ENCODE measurements at places on chromosomes 1 and 21. TPM values are rescaled to one million over a fixed set of nuclear protein-coding genes. Genes with fewer than 3 reads are reported as not detected.

DNA sequence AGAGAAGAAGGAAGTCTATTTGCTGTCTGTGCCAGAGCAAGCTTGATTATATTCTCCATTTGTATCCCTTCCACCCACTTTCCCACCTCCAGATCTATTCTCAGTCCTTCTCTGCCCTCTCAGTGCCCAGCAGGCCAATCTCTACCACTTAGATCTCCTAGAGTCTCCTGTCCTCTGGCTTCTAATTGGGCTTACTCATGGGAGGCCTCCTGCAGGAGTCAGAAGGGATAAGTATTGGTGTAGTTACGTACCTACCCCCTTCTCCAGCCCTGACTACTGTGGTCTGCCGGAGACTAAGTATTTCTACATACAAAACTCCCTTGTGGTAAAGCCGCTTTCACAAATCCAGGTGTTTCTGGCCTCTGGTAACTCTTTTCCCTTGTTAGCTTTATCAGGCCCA, 221.2 kb downstream of the PTGER3 start:
- no peak for DNase-seq

GRCh38 chr1:208225954-208226937, 17.9 kb downstream of the PLXNA2 start:
- DNase-seq: no peak

DNA sequence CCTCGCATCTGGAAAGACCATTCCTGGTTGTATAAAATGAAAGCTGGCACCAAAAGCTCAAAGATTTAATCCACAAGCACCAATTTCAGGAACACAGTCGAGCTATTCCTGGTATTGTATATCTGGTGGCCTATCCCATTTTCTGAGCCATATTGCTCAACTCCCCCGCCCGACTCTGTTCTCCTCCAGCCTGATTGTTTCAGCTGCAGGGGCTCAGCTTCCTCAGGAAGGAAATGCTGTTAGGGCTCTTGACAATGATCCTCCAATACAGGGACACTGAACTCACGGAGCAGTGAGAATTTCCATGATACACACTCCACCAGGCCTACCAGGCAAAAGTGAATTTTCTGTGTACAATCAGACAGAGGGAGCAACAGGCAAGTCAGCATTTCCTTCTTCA, 16.9 kb upstream of the TDRD10 start:
- no peak for DNase-seq

DNA sequence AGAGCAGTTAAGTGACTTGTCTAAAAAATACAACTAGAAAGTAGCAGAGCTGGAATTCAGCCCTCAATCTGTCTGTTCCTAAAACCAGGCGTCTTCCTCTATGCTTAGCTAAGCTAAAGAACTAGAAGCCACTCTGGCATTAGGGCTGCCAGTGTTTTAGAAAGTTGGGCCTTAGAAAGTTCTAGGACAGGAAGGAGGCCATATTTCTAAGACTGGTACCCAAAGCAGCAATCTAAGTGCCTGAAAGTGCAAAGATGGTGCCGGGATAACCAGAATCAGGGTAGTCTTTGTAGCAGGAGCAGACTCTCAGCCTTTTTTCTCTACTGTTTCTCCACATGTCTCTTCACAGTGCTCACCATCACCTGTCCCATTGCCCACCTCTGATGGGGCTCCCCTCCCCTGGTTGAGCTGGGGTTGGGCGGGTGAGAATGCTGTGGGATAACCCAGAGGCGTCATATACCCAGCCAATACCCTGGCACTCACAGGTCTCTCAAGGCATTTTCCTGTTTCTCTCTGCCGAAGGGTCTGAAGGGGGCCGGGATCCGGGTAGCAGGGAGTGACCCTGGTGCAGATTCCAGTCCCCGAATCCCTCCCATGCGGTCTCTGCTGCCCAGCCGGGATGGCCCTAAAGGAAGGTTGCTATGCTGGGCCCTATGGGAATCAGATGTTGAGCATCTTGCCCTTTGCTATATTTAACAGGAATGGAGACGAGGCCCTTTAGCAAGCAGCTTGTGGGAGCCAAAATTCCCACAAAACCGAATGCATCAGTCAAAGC, 1.1 kb upstream of the RCSD1 start:
- DNase-seq: no peak

- DNase-seq: no peak
Observed at GRCh38 chr1:226126824-226127569, 59.5 kb downstream of the ACBD3 start.

GRCh38 chr1:221905802-221906201, 163.9 kb upstream of the DUSP10 start:
- no peak for DNase-seq

DNA sequence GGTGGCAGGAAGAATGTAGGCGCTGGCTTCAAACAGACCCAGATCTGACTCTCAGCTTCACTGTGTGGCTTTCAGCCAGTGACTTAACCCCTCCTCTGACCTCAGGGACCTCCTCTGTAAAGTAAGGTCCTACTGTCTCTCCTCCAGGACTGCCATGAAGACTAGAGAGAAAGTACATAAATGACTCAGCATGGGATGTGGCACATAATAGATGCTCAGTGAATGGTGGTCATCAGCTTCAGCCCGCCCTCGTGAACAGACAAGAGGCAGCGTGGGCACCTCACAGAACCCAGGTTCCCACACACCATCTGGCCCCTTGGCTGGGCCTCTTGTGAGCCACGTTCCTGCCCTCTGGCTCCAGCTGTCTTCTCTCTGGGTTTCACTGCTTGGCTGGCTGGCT, 126.0 kb downstream of the SYF2 start:
- DNase-seq: no peak

GRCh38 chr1:183915625-183916510, 110.9 kb downstream of the RGL1 start:
- peak; percentile 99 for DNase-seq

GRCh38 chr1:89719502-89720306, 86.8 kb downstream of the LRRC8C start:
- DNase-seq: peak; percentile 22

- DNase-seq: peak; percentile 78
Observed at GRCh38 chr1:215719552-215719951, 152.4 kb downstream of the KCTD3 start.

DNA sequence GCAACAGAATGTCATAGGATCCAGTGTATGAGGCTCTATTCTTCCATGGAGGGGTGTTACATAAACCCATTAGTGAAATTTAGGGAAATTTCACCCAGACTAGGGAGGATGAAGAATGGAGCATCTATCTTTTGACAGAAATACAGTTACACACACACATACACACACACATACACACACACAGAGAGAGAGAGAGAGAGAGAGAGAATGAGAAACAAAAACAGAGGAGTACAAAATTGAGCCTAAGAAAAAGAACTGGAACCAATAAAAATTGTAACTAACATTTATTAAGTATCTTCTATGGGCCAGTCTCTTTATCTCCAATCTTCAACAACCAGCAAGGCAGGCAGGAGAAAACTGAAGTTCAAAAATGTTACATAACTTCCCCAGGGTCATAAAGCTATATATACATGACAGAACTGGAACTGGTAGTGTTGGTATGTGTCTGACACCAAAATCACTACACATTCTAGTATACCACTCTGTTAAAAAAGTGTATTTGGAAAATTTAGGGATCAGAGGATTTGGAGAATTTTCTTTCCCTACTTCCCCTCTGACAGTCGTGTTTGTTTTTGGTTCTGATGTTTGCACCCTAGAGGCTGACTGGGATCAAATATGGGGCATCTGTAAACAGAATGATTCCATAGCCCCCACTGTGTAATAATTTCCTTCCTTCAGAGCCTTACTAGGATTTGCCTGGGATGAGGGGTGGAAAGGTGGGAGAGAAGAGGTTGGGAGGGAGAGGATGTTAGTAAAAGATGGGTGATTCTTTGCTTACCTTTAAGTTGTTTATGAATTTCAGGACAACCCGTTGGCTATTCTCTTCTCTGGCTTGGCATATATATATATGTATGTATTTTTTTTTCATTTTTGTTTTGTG, 1.0 kb upstream of the ZFYVE9 start:
- no peak for DNase-seq

- no peak for DNase-seq
Observed at GRCh38 chr1:5637171-5637570, 355.1 kb downstream of the NPHP4 start.

DNA sequence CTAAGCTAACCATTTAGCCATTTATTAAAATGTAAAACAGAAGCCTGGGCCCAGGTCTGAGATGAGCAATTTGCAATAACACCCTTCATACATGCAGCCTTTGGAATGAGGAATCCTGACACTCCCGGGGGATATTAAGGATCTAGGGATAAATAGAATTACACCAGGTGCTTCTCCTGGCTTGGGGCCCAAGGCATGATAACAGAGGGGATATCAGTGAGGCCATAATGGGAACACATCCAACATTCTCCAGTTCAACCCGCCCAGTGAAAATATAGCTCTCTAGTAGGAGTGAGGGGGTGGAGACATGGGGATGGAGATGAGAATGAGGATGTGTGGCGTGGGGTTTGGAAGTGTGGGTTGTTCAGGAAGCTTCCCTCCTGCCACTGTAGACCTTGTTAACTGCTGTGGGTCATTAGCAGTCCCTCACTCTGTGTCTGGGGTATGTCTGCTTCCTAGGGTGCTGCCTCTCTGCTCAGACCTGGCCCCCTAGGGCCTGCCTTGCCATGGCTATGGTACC, 57.9 kb upstream of the KANK4 start:
- no peak for DNase-seq

GRCh38 chr1:59903141-59903754, 23.3 kb downstream of the CYP2J2 start:
- no peak for DNase-seq

GRCh38 chr1:149915429-149916192, 2.0 kb downstream of the SV2A start:
- no peak for DNase-seq

GRCh38 chr1:111294390-111294789, 3.7 kb downstream of the CHIA start:
- no peak for DNase-seq

DNA sequence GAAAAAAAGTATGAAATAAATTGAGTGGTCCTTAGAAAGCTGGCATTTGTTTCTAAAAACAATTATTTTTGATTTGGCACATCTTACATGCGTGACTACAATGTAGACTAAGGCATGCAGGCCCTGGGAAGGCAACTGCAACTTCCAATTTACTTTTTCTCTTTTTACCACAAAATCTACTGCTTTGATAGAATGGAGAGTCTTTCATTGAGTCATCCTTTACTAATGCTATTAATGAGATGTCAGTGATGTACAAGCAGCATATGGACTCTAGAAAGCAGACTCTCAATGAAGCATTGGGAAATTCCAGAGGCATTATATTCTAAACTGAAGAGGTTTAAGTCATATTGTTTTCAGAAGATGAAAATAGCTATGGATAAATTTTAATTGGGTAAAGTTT, 29.6 kb upstream of the PRRX1 start:
- DNase-seq: peak; percentile 93

DNA sequence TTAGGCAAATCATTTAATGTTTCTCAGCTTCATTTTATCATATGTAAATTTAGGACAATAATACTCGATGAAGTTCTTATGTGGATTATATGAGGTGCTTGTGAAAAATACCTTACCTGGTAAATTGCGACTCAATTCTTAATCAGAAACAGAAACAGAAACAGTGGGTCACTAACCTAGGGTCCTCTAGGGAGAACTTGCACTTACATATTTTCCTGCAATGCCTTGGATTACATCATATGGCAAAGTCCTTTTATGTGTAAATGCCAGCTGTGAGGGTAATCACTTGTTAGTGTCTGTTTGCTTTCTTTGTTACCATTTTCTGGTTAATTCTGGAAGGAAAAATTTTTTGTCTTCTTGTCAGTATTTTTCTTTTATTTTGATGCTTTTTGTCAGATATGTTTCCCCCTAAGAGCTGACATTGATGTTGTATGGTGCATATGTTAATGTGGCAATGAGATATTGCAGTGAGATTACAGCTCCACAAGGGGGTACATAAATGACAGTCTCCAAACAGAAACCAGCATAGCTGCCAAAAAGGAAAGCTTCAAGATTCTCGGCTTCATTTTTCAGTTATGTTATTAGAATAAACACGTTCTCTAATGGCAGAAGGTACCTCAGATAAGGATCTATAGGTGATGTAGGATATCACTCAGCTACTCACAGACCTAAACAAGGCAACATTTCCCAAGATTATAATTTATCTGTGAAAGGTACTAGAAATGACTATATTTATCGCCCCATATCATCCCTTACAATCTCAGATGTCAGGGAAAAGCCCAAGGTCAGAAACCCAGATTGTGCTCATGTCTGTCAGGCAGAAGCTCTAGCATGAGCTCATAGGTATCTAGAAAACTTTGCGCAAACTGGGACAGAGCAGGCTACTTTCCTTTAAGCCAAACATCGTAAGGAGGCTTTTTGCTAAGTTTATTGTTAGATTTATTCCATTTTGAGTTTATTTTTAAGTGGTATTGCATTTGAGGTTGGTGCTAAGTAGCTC, 119.9 kb downstream of the FASLG start:
- no peak for DNase-seq

DNA sequence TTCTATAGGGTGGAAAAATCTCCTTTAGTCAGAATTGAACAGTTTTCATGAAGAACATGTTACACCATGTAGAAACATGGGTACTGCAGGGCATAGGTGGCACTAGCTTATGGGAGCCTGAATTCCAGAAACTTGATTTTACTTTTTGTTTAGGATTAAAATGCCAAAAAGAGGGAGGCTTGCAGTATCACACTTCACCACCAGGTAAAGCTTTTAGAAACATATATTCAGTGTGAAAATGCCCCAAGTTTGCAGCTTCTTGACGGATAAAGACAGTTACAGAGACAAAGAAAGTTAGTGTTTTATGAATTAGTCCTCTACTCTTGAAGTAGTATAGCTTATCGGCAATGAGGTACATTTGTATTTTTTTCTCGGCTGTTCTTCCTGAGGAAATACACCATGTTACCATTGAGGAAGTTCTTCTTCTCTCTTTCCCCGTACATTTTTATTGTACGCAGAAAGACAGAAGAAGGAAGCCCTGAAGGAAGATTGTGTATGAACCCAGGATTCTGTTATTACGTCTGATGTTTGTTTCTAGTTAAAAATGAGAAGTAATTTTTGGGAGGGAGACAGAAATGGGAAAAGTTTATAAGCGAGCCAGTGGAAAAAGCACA, 66.1 kb downstream of the PBX1 start:
- DNase-seq: no peak

GRCh38 chr1:64955097-64956009, 11.0 kb downstream of the JAK1 start:
- DNase-seq: no peak

DNA sequence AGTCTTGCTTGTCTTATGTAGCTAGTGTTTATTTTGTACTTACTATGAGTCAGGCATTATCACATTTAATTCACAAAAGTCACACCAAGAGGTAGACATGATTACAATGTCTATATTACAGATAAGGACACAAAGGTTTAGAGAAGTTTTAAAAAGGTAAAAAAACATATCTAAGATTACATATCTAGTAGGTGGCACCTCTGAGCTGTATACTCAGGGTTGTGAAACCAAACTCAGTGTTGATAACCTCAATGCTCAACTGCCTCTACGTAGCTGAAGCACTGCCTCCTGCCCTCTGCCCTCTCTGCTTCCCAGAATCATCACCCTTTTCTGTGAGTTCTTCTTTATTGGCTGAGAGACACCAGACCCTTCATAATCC, 431.3 kb downstream of the DISC1 start:
- no peak for DNase-seq

- peak; percentile 87 for DNase-seq
Observed at GRCh38 chr1:151416231-151416630, 16.9 kb downstream of the PSMB4 start.

The KRTAP19-3 gene
- polyA plus RNA-seq: not detected

The THEM5 gene
- not detected for polyA plus RNA-seq

The MROH9 gene
- not detected for polyA plus RNA-seq

The TRNP1 gene
- 63.3 TPM for polyA plus RNA-seq

The FNDC5 gene
- polyA plus RNA-seq: 1.5 TPM

The SH3BGR gene
- polyA plus RNA-seq: 5.9 TPM

The KLHDC9 gene
- 0.70 TPM for polyA plus RNA-seq

The ETNK2 gene
- 18.9 TPM for polyA plus RNA-seq

The TCHHL1 gene
- not detected for polyA plus RNA-seq
